Nephron progenitor cell (in vitro differentiated cells): ENCODE measurements at places on chromosomes 2 and 18.
A peak's percentile ranks its signal among the peaks of the same experiment; 100 is the strongest.

GRCh38 chr2:109692013-109692743 lies 78.0 kb downstream of the SOWAHC start:
- DNase-seq, result no peak

DNA sequence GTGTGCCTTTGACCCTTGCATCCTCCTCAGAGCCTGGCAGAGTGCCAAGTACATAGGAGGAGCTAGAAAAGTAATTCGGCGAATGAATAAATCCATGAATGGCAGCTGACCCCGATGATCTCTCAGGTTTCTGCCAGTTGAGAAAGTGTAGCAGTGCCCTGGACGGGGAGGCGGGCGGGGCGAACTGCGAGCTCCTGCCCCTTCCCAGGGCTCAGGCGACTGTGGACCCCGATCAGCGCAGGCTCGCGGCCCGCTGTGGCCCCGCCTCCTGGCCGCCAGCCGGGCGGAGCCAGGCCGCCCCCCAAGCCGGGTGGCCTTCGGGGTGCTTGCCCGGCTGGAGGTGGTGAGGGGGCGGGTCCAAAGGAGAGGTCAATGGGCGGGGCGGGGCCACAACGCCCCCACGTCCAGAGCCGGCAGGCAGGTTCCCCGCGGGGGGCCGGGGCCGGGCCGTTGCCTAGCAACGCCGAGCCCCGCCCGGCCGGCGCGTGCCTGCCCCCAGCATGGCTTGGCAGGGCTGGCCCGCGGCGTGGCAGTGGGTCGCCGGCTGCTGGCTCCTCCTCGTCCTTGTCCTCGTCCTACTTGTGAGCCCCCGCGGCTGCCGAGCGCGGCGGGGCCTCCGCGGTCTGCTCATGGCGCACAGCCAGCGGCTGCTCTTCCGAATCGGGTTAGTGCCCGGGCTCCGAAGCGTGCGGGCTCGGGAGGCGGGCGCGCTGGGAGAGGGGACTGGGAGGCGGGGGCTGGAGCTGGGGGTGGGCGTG lies 30.6 kb upstream of the TMBIM1 start:
- peak; percentile 87 for DNase-seq

DNA sequence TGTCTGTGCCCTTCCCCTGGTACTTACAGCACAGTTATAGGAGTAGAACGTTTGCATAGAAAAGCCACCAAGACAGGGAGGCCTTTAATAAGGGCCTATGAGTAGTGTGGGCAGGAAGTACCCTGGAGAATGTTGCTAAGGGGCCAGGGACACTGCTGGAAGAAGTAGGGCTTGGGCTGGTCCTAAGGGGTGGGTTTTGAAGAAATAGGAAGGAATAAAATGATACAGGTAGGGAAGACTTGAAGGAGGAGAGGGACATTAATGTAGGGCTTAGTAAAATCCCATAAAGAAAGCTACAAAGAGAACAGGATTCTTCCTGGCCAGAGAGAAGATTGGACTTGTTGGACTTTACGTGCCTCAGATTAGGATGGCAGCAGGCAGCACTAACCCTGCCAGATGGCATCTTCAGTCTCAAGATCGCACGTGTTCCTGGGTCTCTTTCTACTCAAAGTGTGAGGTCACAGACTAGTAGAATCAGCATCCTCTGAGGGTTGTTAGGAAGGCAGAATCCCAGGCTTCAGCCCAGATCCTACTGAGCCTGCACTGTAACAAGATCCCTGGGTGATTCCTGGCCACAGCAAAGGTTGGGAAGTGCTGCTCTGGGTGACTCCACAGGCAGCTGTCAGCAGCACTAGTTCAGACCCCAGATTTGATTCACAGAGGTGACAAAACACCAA lies 39.2 kb downstream of the EPAS1 start:
- DNase-seq, result no peak

- DNase-seq, result no peak
Observed at GRCh38 chr2:54394392-54394791, 61.7 kb upstream of the SPTBN1 start.

GRCh38 chr2:109342256-109342850 lies 213.3 kb downstream of the SH3RF3 start:
- no peak for DNase-seq

GRCh38 chr2:27973592-27973991 lies 83.1 kb downstream of the BABAM2 start:
- no peak for DNase-seq
